ENCODE measurements at places on chromosomes 12 and 14.

DNA sequence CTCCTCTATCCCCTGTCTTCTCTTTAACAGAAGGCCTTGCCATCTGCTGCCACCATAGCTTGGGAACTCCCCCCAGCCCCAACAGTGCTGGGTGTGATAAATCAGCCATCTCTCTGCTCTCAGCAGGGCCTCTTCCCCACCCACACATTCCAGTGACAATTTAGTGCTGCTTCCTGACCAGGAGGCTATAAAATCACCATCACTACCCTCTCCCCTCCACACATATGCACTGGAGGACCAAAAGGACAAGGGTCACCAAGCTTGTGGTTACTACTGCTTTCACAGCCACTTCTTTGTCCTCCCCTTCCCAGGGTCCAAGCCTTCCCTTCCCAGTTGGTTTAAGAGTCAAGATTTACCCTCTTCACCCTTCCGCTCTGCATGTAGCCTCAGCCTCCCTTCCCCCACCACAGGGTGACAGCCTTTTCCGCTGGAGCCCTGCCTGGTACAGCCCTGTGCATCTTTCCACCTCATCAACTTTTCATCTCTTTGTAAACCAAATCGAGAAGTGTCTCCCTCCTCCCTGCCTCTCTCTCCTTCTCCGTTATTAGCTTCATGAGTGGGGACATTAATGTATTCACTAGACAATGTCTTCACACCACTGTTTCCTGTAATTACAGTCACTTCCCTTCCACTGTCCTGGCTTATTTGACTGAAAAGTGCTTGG, 9.4 kb downstream of the PSMB5 start:
- DNase-seq = no peak

GRCh38 chr12:45575823-45576475, 153.6 kb upstream of the ARID2 start:
- DNase-seq = no peak

DNA sequence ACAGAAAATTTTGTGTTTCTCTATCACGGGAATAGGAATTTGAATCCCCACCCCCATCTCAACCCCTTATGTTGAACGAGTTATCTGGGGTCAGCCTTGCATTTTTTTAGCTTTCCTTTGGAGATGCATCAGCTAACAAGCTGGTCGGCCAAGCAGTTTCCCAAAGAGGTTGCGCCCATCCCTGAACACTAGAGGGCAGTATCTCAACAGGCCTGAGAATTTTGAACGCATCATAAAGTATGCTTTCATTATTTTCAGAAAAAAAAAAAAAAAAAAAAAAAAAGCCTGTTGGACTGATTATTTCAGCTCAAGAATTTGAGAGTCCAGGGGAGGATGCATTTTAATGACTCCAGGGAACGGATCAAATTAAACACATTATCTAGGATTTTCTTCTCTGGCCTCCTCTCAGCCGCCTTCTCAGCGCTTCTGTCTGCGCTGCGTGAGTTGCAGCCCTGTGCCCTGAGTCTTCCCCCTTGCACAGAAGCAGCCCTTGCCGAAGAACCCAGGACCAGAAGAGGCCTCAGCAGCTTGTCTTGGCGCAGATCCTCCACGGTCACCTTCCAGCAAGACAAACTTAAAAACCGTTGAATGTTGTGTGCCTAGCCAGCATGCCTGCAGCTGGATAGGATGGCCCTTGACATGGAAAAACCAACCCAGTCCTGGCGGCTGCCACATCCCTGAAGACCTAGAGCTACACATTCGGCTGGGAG, 76.6 kb upstream of the GZMB start:
- DNase-seq = peak; percentile 37

GRCh38 chr12:69059465-69060457, 126.8 kb upstream of the CPM start:
- DNase-seq = no peak

DNA sequence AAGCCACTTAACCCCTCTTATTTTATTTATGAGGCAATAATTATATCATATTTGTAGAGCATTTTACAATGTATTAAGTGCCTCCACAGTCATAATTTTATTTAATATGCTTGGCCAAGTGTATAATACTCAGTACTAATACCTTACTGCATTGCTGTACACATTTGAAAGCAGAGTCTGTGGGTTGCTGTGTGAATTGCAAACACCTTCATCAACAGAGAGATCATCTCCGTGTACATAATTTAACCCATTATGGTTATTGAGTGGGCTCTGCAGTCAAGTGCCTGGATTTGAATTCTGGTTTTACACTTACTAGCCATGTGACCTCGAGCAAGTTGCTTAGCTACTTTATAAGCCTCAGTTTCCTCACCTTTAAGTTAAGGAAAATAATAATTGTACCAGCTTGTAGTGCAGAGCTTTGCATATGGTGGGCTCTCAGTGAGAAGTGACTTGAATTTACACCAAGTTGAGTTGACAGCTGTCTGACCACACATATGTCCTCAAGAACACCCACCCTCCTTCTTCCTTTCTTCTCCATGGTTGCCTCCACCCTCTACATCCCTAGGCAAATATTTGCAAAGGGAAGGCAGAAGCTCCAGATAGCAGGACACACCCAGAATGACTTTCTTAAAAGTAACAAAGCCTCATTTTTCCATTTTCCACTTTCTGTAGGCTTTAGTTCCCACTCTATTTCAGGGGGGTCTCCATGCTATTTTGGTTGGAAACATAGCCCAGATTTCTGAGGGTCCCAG, 12.3 kb downstream of the CRACR2A start:
- no peak for DNase-seq

- no peak for DNase-seq
Measured at GRCh38 chr14:56138928-56139327, 20.7 kb downstream of the PELI2 start.

GRCh38 chr12:46990211-46990610, 89.2 kb upstream of the PCED1B start:
- DNase-seq = no peak

DNA sequence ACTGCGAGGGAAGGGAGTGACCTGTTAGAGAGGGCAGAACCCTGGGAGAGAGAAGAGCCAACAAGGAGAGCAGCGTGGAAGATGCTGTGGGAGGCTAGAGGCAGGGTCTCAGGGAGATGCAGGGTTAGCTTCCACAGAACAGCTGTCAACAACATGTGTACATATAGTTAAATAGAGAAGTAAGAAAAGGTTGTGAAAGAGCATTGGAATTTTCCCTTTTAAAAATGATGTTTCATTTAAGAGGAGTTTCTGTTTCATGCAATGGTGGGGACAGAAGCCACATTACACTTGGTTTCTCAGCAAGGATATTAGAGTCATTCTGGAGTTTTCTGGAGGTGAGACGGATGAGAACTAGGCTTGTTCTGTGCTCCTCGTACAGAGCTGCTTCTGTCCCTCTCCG, 23.8 kb upstream of the TBC1D30 start:
- no peak for DNase-seq

GRCh38 chr12:40207551-40207950, 17.2 kb upstream of the LRRK2 start:
- no peak for DNase-seq

GRCh38 chr12:77979597-77980250, 149.0 kb downstream of the NAV3 start:
- no peak for DNase-seq

GRCh38 chr14:71314717-71315116, 407.5 kb downstream of the PCNX1 start:
- DNase-seq = no peak

DNA sequence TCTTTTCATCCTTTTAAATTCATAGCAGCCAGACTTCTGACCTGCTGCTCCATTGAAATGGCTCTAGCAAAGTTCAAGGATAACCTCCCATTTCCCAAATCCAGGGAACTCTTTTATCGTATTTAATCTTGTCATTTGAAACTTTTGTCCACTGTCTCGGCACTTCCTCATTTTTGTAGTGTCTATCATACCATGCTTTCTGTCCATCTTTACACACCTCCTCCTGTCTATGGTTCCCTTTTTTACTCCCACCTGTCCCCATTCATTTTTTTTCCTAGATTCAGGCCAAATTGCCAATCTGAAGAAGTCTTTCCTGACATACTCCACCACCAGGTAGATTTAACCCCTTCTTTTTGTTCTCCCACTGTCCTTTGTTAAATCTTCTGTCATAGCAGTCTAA, 31.0 kb downstream of the NFYB start:
- DNase-seq = no peak

GRCh38 chr14:69904246-69904645, 25.0 kb downstream of the SMOC1 start:
- DNase-seq = no peak

- DNase-seq = no peak
Measured at GRCh38 chr12:12776261-12776660, 9.2 kb upstream of the APOLD1 start.

GRCh38 chr14:55688566-55688965, 108.6 kb downstream of the KTN1 start:
- no peak for DNase-seq

GRCh38 chr14:104843442-104844305, 21.4 kb upstream of the CEP170B start:
- DNase-seq = no peak

DNA sequence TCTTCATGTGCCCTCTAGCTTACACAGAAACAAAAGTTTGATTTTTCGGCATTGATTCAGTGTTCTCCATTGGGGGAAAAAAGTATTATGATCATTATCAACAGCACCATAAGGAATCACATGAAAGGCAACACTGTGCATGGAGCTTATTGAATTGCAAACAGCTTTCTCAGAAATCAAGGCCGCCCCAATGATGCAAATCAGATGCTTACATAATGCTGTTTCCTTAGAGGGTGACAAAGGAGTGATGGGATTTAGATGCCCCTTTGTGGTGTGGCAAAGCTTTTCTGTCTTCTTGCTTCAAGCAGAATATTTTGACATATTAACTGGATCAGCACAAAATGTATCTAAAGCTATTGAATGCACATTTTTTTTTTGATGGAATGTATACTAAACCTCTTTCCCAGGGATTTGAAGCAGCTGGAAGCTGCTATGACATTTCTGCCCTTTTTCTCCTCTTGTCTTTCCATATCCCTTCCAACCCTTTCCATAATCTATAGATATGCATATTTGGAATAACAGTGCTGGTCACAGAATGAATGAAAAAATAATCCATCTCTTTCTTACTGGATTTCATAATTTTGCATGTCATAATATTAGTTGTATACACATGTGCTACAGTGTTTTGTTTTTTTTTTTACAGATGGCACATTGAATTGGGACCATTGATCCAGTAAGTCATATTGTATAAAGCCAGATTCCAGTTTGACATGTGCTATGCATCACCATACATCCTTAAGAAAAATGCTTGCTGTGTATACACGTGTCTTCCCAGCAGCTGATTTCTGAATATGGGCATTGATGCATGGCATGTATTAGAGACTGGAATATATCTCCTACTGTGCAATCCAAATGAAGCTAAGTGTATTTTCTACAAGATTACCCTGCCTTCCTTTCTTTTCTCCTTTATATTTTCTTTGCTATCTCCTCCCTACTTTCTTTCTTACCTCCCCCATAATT, 259.7 kb upstream of the DCN start:
- no peak for DNase-seq

DNA sequence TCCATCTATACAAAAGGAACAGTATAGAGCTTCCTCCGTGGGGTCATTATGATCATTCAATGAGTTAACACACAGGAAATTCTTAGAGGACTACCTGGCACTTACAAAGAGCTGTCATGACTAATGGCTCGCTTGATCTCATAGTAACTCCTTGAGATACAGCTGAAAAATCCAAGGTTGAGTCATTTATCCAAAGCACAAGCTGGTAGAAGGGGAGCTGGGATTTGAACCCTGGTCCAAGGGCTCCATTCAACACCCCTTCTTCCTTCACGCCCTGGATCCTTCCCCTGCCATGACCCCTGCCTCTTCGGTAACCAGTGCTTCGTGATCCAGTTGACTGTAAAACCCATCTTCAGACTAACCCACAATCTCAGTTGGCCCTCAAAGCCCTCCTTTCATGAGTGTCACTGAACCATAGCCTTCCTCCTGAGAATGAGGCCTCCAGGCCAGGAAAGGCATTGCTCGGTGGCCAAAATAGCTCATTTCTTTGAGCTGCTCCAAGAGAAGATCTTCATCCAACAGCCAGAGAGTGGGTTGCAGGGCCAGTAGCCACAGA, 7.8 kb downstream of the ZFP36L1 start:
- DNase-seq = no peak

DNA sequence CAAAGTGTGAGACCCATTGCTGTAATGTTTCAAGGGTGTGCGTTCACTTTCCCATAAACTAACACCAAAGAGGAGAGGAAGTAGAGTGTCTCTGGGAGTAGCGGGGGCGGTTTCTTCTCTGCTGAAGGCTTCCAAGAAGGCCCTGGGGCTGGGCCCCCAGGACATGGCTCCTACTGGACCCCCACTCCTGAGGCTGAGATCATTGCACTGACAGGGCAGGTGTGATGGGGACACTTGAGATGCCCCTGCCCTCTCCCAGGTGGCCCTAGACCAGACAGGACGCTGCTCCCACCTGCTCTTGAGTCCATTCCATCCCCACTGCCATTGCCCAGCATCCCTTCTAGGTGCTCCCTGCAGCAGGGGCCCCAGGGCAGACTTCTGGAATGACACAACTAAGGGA, 20.1 kb downstream of the TMEM63C start:
- no peak for DNase-seq

DNA sequence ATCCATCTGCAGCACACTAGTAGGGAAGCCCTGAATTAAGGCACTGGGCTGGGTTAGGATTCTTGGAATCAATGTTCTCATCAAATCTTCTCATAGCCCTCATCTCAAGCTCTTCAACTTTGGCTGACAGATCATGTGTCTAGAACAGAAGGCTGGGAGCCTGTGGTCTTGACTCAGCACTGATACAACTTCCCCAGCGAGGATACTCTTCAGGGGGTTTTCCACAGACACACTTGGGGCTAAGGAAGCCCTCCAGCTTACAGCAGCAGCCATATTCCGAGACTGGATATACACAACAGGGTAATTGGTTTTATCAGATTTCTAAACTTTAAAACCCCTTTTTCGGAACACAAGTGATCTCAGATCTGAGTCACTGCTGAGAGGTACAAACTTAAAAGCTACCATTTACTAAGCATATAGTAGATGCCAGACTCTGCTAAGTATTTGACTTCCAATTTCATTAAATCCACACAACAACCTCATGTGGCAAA, 3.5 kb downstream of the FMNL3 start:
- DNase-seq = peak; percentile 44

DNA sequence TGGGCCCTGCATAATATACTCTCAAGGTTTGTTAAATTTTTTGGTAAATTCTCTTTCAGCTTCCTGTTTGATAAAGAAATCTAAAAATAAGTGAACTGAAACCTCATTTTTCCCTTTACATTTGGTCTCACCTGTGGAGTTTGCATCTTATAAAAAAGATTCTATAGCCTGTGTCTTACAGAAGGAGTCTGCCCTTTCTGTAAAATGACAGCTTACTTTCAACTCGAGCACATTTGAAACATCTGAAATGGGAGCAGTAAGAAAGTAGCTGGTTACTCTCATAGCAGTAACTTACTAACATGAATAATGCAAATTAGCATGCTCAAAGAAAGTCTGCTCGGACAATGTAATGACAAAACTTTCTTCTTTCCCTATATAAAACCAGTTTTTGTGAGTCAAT, 155.8 kb downstream of the NELL2 start:
- no peak for DNase-seq

DNA sequence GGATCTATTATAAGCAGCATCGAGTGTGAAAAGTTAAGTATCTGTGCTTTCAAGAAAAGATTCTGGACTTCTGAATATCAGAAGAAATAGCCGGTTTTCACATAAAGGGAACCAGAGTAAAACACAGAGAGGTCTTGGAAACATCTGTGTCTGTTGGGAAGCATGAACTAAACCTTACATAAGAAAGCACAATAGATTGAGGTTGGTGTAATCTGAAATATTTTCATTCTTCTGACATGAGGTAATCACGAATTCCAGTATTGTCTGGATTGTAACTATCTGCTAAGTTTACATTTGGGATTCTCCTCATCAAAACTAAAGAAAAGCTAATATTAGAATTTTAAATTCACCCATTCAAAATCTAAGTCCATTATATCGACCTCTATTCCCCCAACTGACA, 161.3 kb downstream of the CPNE8 start:
- DNase-seq = no peak

Data from stimulated activated CD4-positive, alpha-beta T cell treated with anti-CD3 and anti-CD28 coated beads, TNF-alpha, amount 100 ng/mL, for 48 hours (primary cell).